ENCODE measurements at places on chromosomes 1 and 21.

- DNase-seq = no peak
Observed at GRCh38 chr1:49466961-49467360, 556.8 kb downstream of the AGBL4 start.

DNA sequence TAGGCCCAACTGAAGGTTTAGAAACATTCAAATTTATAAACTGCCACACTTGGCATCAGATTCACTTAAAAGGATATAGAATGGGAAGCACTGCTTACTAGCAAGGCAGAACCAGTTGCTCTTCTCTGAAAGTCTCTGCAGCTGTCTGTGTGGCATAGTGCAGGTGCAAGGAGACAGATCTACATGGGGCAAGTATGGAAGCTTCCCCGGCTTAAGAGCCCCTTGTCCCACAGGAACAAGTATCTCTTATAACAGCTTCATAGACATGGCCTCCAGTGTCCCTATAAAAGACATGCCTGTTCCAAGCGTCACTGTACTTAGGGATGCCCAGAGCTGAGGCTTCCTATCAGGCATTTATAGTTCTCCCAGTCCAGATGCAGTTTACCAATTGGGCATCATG lies 26.5 kb downstream of the ZBTB8B start:
- no peak for DNase-seq

- DNase-seq = no peak
Observed at GRCh38 chr1:179478370-179478769, 97.4 kb downstream of the NPHS2 start.

GRCh38 chr1:185849014-185849413 lies 114.8 kb downstream of the HMCN1 start:
- DNase-seq = no peak

DNA sequence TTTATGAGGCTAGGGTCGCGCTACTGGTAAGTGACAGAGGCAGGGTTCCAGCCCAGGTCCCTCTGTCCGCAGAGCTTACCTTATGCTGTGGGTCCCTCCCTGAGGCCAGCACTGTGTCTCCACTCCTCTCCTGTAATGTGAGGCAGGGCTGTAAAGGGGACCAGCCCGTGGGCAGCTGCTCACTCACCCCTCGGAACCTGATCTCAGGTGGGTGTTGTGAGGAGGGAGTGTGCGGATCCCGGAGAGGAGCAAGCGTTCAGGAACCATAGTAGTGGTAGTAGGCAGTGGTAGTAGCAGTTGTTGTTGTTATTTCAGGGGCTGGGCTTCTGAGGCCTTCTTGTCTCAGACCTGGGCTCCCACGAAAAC lies 1.7 kb downstream of the ZC3H12A start:
- no peak for DNase-seq

DNA sequence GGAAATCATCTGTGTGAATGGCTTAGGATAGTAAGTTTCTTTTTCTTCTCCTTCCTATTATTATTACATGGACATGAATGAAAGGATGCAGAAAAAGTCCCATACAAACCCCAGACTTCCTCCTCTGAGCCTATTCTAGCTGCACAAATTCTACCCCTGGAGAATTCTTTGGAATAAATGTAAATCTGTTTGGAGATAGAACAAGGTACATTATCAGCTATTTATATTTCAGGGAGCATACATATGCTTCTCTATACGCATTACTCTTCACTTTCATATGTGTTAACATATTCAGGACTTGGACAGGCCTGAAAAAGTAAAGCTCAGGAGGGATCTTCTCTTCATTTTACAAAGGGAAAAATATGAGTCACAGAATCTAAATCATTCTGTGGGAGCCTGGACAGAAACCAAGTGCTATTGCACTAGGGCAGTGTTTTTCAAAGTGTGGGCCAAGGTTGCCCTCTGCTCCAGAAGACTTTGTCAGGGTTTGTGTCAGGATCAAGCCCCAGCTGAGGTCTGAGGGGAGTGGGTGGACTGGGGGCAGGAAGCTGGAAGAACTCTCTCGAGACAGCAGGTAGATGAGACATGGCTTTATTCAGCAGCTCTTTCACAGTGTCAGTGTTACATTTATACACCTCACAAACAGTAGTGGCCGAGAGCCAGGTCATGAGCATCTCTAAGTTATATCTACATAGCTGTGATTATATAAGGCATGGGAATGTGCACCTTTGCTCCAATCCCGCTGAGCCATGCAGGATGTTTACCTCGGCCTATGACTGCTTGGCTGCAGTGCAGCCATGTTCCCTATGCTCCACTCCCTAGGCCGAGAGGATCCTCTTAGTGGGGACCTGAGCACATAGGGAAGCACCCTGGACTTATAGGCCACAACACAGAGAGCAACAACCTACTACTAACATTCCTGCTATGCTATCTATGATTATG lies 114.3 kb downstream of the GDAP2 start:
- DNase-seq = no peak

DNA sequence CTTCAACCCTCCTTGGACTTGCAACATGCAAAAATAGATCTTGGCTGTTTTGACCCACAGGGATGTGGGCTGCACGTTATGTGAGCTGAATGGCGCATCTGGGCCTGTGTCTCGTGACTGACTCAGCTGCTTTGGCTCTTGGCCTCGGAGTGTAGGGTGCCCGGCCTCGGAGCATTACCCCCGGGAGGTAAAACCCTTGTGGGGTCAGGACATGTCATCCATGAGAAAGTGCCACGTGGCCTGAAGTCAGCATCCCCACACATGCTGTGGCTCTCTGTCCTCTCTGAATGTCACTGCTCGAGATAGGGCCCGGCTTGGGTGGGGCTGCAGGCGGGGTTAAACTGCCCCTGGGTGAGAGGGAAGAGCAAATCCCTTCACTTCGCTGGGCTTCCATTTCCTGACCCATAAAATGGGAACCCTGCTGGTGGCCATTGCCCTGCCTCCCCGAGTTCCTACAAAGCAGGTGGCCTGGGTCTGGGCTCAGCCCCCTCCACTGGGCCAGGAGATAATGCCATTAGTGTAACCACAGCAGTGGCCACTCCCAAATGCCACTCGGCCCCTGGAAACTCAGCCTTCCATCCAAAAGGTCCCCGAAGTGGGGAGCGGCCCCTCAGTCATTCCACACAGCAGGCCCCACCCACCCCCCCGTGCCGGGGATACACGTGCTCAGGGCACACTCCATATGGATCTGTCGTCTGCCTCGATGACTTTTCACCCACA lies 22.8 kb upstream of the TSPEAR start:
- DNase-seq = no peak

DNA sequence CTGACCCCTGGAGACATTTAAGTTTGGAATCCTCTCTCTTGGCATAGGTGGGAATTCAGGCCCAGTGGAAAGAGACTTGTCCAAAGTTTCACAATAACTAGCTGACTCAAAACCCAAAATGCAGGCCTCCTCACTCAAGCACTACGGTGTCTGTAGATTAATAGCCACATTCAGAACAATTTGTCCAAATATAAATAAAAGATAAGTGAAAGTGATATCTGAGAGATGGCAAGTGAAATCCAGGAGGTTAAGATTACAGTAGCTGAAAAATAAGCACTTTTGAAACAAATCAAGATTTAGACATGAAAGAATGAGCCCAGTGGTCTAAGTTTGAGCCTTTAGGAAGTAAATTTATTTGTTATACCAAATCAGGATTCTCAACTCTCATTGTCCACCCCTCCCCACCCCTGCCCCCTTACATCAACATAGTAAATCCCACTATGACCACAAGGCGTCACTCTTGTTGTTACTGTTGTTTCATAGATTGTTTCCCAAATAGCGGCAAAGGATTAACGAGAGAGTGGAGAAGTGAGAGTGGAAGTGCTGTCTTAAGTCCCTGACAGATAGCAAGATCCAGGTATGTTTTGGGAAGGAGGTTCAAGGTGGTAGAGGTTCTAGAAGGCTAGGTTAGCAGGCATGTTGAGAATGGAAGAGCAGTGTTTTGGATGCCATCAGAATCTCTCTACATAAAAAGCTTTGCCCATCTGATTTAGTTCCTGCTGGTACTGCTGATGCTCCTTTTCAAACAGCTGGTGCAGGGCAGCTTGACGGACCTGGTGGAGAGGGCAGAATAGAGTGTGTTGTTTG lies 7.1 kb upstream of the TPM3 start:
- no peak for DNase-seq

GRCh38 chr1:44497422-44498170 lies 92.5 kb downstream of the RNF220 start:
- no peak for DNase-seq

DNA sequence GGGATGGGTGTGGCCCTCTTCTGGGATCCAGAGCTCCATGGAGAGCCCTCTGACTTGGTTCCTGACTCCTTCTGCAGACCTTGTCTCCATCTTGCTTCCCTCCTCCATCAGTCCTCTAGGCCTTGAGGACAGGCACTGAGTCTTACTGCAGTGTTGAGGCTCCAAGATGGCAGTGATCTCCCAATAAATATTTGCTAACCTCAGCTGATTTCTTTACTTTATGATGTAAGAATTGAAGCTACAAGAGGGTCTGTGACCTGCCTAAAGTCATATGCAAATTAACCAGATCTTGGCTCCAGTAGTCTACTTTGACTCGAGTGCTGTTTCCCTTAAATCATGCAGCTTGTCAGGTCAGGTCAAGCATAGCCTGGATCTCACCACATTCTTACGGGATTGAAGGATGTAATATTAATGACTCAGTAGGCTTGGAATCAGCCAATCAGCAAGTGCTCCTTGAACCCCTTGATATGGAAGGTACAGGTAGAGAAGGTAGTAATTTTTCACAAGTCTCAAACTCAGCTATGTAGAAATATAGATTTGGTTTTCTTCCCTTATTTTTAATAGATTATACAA lies 93.0 kb downstream of the CLIC6 start:
- no peak for DNase-seq

- no peak for DNase-seq
Observed at GRCh38 chr1:180507795-180508724, 5.7 kb upstream of the ACBD6 start.

GRCh38 chr1:27643600-27644368 lies 8.8 kb upstream of the FGR start:
- no peak for DNase-seq

- no peak for DNase-seq
Observed at GRCh38 chr1:223702735-223703667, 9.3 kb upstream of the CAPN2 start.

- DNase-seq = no peak
Observed at GRCh38 chr1:203327684-203328457, 22.6 kb downstream of the BTG2 start.

DNA sequence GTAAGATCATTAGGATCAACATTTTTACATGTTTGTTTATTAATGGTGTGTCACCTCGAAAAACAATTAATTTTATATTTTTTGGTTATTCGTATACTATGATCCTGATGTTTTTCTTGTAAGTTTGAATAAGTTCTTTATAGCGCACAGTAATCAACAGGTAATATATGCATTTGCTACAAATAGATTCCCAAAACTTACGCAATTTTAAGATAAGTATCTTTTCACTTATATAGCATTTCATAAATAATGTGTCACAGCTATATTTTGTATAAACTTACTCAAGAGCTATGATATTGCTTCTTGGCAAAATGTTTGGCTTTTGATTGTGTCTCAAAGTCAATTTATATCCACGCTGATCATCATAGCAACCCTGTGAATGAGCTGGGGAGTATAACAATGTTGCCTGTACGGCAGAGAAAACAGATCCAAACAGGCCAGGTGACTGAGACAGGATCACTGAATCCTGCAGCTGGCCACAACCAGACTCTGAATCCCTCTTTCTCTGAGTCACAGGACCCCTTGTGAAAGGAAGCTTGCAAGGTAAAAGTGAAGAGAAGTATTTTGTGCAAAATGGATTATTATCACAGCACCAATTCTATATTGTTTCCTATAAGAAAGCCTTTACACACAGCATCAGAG lies 48.6 kb downstream of the GNG12 start:
- DNase-seq = no peak

- DNase-seq = no peak
Observed at GRCh38 chr1:226798427-226799411, 59.6 kb upstream of the ITPKB start.

GRCh38 chr1:15692121-15692682 lies 8.1 kb downstream of the PLEKHM2 start:
- DNase-seq = no peak

GRCh38 chr1:172339842-172340241 lies 80.6 kb upstream of the C1orf105 start:
- no peak for DNase-seq

- no peak for DNase-seq
Observed at GRCh38 chr1:64150729-64151230, 52.6 kb upstream of the UBE2U start.

GRCh38 chr1:112638110-112638428 lies 18.4 kb downstream of the CAPZA1 start:
- no peak for DNase-seq

DNA sequence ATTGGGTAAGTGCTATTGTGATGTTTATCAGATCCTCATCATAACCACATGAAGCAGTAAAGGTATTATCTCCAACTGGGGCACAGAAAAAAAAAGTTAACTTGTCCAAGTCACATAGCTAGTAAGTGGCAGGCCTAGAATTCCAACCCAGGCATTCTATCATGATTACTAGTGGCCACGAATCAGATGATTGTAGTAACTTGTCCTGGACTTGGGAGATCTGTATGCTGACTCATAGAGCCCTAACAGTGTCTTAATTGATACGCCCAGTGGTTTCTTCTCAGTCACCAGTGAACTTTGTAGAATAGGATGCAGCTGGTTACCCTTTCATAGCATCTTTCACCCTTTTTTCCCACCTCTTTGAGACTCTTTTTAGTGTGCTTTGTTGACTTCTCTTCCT lies 91.1 kb upstream of the UBE2U start:
- DNase-seq = no peak

All from esophagus squamous epithelium (tissue), 5 donors.